ENCODE measurements at places on chromosomes 4 and X. TPM values are rescaled to one million over a fixed set of nuclear protein-coding genes. Genes with fewer than 3 reads are reported as not detected.

DNA sequence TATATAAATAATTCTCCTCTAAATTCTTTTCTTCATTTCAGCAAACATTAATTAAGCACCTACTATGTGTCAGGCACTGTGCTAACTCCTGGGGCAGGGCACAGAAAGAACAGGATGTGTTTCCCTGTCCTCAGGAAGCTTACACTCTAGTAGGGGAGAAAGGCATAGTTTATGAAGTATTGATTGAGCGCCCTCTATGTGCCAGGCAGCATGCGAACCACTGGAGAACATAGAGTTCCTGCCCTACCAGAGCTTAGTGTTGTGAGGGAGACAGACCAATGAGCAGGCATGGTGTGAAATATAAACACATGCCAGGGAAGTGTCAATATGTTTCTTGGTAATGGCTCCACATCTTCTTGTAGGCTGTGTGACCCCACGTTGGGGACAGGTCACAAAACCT lies 3.7 kb downstream of the ADGRG4 start:
- DNase-seq: no peak
- H3K27me3 ChIP-seq: no peaks in the 10 kb centered on the region
- H3K4me1 ChIP-seq: no peaks in the 10 kb centered on the region
- no peaks in the 10 kb centered on the region for H3K36me3 ChIP-seq
- no peak overlapping the region for H3K4me3 ChIP-seq
- H3K27ac ChIP-seq: no peak overlapping the region

- peaks cover 3% of the 10 kb centered on the region for H3K36me3 ChIP-seq
- H3K4me3 ChIP-seq: no peak overlapping the region
- DNase-seq: no peak
These were observed 17.4 kb downstream of the QDPR start for GRCh38 chr4:17494258-17495190.

The GRID2 gene
- under 0.01 TPM for total RNA-seq

The ERVMER34-1 gene
- total RNA-seq: 1.6 TPM

GRCh38 chr4:108355902-108356535 lies 187.3 kb upstream of the LEF1 start:
- DNase-seq: no peak
- H3K4me3 ChIP-seq: no peak overlapping the region
- no peak overlapping the region for H3K27ac ChIP-seq
- no peaks in the 10 kb centered on the region for H3K36me3 ChIP-seq
- peaks cover under 1% of the 10 kb centered on the region for H3K4me1 ChIP-seq
- no peaks in the 10 kb centered on the region for H3K27me3 ChIP-seq

The LRAT gene
- total RNA-seq: 4.5 TPM

DNA sequence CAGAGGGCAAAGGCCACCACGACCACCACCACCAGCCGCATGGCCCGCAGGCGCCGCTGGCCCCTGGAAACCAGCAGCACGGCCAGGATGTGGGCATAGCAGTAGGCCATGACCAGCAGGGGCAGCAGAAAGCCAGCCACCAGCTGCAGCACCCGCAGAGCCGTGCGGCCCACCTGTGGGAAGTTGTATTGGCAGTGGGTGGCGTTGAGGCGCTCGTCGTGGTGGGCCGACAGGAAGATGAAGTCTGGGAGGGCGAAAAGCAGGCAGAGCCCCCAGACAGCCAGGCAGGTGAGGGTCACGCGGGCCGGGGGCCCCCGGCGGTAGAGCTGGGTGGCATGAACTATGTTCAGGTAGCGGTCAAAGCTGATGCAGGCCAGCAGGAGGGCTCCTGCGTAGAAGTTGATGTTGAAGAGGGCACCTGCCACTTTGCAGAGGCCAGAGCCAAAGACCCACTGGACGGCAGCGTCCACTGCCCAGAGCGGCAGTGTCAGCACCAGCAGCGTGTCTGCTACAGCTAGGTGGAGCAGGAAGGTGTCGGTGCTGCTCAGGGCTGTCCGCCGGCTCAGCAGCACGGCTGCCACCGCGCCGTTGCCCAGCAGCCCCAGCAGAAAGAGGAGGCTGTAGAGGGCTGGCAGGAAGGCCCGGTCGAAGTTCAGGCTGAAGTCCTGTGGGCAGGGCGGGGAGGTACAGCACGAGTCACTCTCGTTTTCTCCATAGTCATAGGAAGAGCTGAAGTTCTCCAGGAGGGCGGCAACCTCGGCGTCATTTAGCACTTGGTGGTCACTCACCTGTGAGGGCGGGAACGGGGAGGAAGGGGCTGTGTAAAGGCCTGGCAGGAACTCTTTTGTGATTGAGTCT lies 1.4 kb downstream of the CXCR3 start:
- H3K4me1 ChIP-seq: no peaks in the 10 kb centered on the region
- H3K4me3 ChIP-seq: no peak overlapping the region
- DNase-seq: no peak

The SPIN4 gene
- 6.6 TPM for total RNA-seq

DNA sequence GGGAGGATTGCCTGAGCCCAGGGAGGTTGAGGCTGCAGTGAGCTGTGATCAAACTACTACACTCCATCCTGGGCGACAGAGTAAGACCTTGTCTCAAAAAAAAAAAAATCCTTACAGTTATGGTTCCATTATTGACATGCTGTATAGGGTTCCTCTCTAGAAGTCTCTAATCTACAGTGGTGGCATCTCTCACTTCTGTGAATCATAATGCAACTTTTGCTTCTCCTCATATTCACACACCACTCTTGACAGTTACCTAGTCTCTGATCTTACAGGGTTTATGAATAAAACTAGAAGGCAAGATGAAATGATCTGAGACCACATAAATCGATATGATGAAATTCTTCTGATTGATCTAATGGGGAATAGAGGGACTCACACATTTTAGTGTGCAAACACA lies 40.6 kb downstream of the DOCK11 start:
- no peak overlapping the region for H3K27ac ChIP-seq
- H3K4me1 ChIP-seq: no peaks in the 10 kb centered on the region
- no peaks in the 10 kb centered on the region for H3K36me3 ChIP-seq
- H3K4me3 ChIP-seq: no peak overlapping the region

The SLC10A6 gene
- 4.0 TPM for total RNA-seq

The POU3F4 gene
- not detected for total RNA-seq

DNA sequence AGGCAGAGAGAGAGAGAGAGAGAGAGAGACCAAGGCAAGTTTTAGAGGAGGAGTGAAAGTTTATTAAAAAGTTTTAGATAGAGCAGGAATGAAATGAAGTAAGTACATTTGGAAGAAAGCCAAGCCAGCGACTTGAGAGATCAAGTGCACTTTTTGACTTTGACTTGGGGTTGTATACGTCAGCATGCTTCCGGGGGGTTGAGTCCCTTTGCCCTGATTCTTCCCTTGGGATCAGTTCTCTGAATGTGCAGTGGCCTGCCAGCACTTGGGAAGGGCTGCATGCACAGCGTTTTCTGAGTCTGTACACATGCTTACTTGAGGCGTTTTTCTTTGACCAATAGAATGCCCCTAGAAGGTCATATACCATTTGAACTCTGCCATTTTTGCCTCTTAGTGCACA lies 400.5 kb downstream of the PDGFC start:
- no peaks in the 10 kb centered on the region for H3K4me1 ChIP-seq
- no peaks in the 10 kb centered on the region for H3K27me3 ChIP-seq
- no peaks in the 10 kb centered on the region for H3K36me3 ChIP-seq
- no peak for DNase-seq

DNA sequence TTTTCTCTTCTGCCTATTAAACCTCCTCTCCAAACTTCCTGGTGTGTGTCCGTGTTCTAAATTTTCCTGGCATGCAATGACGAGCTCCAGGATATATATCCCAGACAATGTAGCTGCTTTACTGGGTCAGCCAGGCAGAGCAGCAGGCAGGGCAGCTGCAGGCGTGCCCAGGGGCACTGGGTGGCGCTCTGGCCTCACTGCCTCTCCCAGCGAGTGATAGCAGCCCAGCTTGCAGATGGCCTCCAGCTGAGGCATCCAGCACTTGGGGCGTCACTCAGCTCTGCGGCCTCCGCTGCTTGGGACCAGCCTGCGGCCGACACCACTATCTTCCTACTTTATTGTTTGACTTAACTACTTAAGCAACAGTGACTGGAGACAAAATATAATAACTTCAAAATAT lies 23.0 kb upstream of the UBA6 start:
- H3K27ac ChIP-seq: no peak overlapping the region
- DNase-seq: no peak
- no peak overlapping the region for H3K4me3 ChIP-seq
- H3K36me3 ChIP-seq: no peaks in the 10 kb centered on the region
- H3K27me3 ChIP-seq: no peaks in the 10 kb centered on the region

GRCh38 chr4:100929758-100930157 lies 411.9 kb upstream of the EMCN start:
- H3K36me3 ChIP-seq: no peaks in the 10 kb centered on the region
- no peaks in the 10 kb centered on the region for H3K27me3 ChIP-seq
- no peak for DNase-seq
- H3K4me1 ChIP-seq: no peaks in the 10 kb centered on the region
- no peak overlapping the region for H3K27ac ChIP-seq
- H3K4me3 ChIP-seq: no peak overlapping the region

DNA sequence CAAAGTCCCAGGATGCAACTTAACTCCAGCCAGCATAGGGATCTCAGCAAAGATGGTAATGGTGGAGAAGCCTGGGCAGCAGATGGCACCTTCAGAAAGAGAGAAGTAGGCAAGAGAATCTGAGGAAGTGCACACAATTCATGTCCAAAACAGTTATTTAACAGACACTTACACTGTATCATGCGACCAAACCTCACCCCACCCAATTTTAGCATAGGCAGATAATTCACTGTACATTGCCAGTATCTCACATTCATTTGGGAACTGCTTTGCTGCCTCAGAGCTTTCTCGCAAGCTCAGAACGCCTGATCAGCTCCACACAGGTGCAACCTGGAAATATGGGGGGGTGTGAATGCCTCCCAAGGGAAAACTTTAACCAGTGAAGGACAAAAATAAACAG lies 143.0 kb upstream of the MAOA start:
- H3K27ac ChIP-seq: no peak overlapping the region
- no peaks in the 10 kb centered on the region for H3K27me3 ChIP-seq
- DNase-seq: no peak
- H3K36me3 ChIP-seq: no peaks in the 10 kb centered on the region
- H3K4me1 ChIP-seq: no peaks in the 10 kb centered on the region
- no peak overlapping the region for H3K4me3 ChIP-seq

- no peaks in the 10 kb centered on the region for H3K36me3 ChIP-seq
- H3K4me1 ChIP-seq: no peaks in the 10 kb centered on the region
- DNase-seq: no peak
- no peak overlapping the region for H3K4me3 ChIP-seq
These were observed 4.0 kb downstream of the MAGEB2 start for GRCh38 chrX:30219372-30219771.

- no peak overlapping the region for H3K4me3 ChIP-seq
- no peaks in the 10 kb centered on the region for H3K27me3 ChIP-seq
- H3K4me1 ChIP-seq: no peaks in the 10 kb centered on the region
- H3K36me3 ChIP-seq: no peaks in the 10 kb centered on the region
- no peak overlapping the region for H3K27ac ChIP-seq
These were observed 71.7 kb downstream of the MID1 start for GRCh38 chrX:10548688-10549087.

DNA sequence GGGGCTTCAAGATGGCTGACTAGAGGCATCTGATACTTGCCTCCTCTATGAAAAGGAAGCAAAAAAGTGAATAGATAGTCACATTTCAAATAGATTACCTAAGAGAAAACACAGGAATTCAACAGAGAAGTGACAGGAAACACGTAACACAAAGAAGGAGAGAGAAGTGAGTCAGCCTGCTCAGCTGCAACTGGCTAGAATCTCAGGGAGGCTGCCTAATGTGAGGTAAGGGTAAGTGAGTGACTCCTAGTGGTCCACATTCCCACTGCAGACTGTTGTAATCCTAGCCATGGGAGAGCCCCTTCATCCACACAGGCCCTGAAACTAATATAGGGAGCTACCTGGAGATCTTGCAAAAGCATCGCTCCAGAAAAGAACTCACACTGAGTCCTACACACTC lies 179.2 kb downstream of the SLC7A11 start:
- no peak for DNase-seq
- no peak overlapping the region for H3K27ac ChIP-seq
- no peaks in the 10 kb centered on the region for H3K4me1 ChIP-seq
- no peaks in the 10 kb centered on the region for H3K27me3 ChIP-seq
- H3K36me3 ChIP-seq: no peaks in the 10 kb centered on the region

- peak overlapping the region; percentile 14 for H3K27ac ChIP-seq
- no peaks in the 10 kb centered on the region for H3K36me3 ChIP-seq
- no peak overlapping the region for H3K4me3 ChIP-seq
- H3K27me3 ChIP-seq: no peaks in the 10 kb centered on the region
- no peaks in the 10 kb centered on the region for H3K4me1 ChIP-seq
- no peak for DNase-seq
These were observed 62.4 kb downstream of the APOO start for GRCh38 chrX:23845351-23845817.

- H3K4me1 ChIP-seq: no peaks in the 10 kb centered on the region
- H3K27ac ChIP-seq: no peak overlapping the region
- H3K4me3 ChIP-seq: no peak overlapping the region
- no peaks in the 10 kb centered on the region for H3K27me3 ChIP-seq
- no peak for DNase-seq
These were observed 24.4 kb upstream of the DCK start for GRCh38 chr4:70969076-70969475.

DNA sequence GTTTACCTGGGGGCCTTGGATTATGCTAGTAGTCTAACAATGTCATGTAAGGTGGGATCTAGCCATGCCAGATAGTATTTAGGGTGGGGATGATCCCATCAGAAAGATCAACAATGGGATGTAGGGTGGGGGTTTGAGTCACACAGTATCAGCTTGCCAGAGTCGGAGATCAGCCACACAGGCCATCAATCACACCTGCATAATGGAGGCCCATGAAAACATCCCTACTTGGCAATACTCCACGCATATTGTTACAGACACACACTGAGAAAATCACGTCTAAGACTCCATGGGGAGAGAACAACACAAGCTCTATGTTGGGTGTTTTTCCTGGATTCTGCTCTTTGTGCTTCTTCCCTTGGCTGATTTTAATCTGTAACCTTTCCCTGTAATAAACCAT lies 49.5 kb upstream of the SLC25A4 start:
- no peak overlapping the region for H3K27ac ChIP-seq
- no peaks in the 10 kb centered on the region for H3K27me3 ChIP-seq
- no peak overlapping the region for H3K4me3 ChIP-seq
- H3K4me1 ChIP-seq: no peaks in the 10 kb centered on the region

- H3K36me3 ChIP-seq: no peaks in the 10 kb centered on the region
- H3K27me3 ChIP-seq: no peaks in the 10 kb centered on the region
- no peak overlapping the region for H3K4me3 ChIP-seq
These were observed 440.1 kb upstream of the SMIM31 start for GRCh38 chr4:164313853-164314252.

GRCh38 chrX:112913807-112914206 lies 73.2 kb upstream of the AMOT start:
- no peaks in the 10 kb centered on the region for H3K36me3 ChIP-seq
- no peak for DNase-seq
- peaks cover 15% of the 10 kb centered on the region for H3K27me3 ChIP-seq

GRCh38 chr4:149552601-149553000 lies 263.0 kb downstream of the IQCM start:
- no peak for DNase-seq

- no peaks in the 10 kb centered on the region for H3K36me3 ChIP-seq
- no peaks in the 10 kb centered on the region for H3K4me1 ChIP-seq
- H3K4me3 ChIP-seq: no peak overlapping the region
- no peaks in the 10 kb centered on the region for H3K27me3 ChIP-seq
These were observed 172.2 kb upstream of the TECRL start for GRCh38 chr4:64581422-64581821.

The FHDC1 gene
- 2.3 TPM for total RNA-seq

All from breast epithelium (tissue), 4 donors.